ENCODE measurements at places on chromosomes 3 and 15.
A peak's percentile ranks its signal among the peaks of the same experiment; 100 is the strongest.

DNA sequence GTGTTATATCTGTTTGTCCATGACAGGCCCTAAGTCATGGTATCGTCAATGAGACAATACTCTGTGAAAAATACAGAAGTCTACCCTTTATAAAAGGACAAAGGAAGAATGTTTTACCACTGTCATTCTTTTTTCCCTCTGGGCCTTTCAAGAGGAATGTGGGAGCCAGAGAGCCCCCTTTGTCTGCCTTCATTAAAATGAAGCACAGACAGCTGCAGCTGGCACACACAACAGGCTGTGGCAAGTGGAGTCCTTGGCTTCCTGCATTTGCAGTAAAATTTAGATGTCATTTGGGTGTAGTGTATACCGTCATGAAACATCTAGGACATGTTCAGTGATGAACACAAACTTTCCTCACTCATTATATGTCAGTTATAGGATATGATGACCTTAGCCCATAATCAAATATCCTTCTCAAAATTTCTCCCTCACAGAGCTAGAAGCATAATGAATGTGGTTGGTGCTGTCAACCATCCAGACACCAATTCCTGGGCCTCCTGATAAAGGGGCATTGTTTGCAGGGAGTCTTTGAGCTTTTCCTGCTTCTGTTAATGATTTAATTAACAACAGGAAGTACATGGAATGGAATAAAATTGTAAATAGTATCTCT, 76.4 kb downstream of the DHX36 start:
- no peak for DNase-seq

GRCh38 chr3:148535001-148535400, 162.7 kb upstream of the AGTR1 start:
- DNase-seq: no peak

DNA sequence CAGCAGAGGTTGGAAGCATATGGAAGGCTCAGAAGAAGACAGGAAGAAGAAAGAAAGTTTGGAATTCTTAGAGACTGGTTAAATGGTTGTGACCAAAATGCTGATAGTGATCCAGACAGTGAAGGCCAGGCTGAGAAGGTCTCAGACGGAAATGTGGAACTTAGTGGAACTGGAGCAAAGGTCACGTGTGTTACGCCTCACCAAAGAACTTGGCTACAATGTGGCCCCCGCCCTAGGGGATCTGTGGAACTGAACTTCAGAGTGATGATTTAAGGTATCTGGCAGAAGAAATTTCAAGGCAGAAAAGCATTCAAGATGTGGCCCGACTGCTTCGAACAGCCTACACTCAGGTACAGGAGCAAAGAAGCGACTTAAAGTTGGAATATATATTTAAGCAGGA, 83.1 kb downstream of the MYO5A start:
- no peak for DNase-seq

DNA sequence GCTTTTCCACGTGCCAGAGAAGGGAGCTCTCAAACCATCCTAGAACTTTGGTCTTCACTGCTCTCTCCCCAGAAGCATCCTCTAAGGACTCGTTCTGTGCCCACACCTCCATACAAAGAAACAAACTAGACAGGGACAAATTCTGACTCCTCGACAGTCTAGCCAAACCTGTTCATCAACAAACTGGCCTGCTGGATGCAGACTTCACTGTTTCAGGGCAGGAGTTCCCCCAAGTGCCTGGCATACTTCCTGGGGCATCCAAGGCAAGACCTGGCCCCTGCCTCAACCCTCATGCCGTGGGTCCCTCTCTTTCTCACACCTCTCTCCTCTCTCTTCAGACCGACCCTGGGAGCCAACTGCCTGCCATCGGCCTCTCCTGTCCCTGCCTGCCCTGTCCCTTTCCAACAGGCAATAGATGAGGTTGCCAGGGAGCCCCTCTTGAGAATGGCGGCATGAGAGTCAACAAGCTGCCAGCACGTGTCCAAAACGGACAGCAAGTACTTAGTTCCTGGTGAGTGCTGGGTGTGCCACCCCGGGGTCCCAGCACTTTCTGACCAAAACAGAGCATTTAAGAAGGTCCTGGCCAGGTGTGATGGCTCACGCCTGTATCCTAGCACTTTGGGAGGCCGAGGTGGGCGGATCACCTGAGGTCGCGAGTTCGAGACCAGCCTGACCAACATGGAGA, 79.1 kb upstream of the HES1 start:
- no peak for DNase-seq

DNA sequence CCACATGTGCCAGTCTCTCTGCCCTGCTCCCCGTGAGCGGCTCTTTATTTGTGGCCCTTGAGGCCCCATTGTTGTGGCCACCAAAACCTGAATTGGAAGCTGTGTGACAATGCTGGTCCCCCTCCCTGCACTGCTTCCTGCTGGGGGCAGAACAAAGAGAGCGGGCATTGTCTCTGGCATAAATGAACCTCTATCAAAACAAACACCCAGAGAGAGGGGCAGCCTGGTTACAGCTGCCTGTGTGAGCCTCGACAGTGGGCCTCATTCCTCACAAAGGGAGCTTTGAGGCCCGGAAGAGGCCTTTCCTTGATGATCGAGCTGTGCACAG, 152.9 kb downstream of the IGF1R start:
- no peak for DNase-seq

DNA sequence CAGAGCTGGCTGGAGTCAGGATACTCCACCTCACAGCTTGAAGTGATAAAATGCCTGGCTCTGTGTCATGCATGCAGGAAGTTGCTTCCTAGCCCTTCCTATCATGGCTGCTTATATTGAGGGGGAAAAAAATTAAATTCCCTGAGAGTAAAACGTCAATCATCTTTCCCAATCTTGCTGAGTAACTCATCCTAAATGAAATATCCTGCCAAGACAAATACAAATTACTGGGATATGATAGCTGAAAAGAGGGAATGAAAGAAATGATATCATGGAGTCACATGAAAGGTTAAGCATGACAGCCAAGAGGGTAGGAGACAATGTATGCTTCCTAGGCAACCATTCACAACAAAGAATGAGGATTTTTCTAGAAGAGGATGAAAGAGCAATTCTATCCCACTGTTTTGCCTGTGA, 110.6 kb downstream of the ABI3BP start:
- peak; percentile 40 for DNase-seq

- no peak for DNase-seq
These were observed 16.7 kb downstream of the MCTP2 start for GRCh38 chr15:94247789-94248638.

- no peak for DNase-seq
These were observed 269.7 kb upstream of the LYSMD4 start for GRCh38 chr15:100002787-100003536.

DNA sequence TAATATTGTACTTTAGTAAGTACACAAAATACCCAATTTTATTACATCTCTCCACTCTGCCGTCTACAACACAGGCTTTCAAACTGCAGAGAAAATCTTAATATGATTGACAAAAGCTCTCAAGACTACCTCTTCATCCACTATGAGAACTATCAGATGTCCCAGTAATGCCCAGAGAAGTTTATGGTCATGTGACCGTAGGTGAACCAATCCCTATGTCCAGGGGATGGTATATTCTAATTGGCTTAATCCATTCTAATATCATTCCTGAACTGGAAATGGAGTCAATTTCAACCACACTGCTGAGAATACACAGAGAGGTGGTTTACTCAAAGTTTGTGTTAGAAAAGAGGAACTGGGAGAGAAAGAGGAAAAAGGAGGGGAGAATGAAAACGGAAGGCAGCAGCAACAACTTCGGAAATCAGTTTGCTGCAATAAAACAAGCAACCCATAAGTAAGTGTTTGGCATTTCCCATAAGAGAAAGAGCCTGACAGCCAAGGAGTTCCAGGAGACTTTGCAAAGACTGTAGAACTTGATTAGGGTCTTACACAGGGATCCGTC, 7.3 kb downstream of the SST start:
- no peak for DNase-seq

- DNase-seq: no peak
These were observed 60.6 kb downstream of the CHAC1 start for GRCh38 chr15:41013691-41014414.

DNA sequence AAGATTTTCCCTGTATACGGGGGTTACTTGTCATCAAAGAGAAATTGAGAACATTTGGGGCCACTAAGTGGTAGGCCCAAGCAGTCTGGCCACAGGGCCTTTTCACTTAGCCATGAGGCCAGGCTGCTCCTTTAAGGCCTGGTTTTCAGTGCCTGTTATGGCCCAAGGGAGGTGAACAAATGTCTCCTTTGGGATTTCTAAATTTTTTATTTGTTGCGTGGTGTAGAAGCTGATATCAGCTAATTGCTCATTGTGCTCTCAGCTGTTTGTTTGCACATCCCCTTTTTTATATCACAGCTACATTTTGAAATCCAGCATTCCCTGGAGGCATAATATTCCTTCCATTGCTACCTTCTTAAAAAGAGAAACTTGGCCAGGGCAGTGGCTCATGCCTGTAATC, 48.5 kb downstream of the RLBP1 start:
- DNase-seq: no peak

DNA sequence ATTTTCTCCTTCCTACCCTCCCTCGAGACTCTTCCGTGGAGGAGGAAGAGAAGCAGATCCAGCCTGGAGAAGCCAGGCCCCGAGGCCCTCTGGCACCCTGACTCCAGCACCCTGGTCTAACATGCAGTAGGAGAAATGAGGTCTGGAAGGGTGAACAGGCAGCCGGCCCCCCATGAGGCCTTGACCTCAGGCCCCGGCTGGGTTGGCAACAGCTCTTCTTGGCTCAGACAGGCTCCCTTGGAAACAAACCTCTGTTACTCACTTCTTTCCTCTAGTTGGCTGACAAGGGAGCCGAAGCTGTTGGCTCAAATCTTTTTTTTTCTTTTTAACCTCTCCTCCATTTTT, 73.4 kb downstream of the CPN2 start:
- DNase-seq: no peak

DNA sequence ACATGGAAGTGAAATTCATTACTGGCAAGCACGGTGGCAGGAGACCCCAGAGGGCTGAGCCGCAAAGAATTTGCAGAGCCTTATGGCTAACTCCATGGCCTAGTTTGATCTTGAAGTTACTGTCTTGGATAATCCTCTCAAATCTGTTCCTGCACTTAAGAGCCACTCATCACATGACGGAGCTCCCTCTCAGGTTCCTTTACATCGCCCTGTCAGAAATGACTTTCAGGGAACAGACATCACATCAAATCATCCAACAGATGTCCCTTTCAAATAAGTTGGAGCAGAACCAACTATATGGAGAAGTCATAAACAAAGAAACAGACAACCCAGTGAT, 328.8 kb upstream of the THBS1 start:
- no peak for DNase-seq

DNA sequence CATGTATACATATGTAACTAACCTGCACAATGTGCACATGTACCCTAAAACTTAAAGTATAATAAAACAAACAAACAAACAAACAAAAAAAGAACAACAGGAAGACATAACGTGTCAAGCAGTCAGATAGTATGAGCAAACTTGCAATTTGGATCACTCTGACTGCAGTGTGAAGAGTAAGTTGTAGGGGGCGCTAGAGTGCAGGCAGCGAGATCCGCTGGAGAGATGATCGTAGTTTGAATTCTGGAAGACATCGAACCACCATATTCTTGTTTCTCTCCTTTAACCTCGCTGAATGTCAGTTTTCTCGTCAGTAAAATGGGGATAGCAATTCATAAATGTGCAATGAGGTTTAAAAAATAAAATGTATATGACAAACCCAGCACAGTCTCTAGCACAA, 165.2 kb upstream of the LMCD1 start:
- no peak for DNase-seq

GRCh38 chr3:177928172-177928873, 607.9 kb upstream of the KCNMB2 start:
- no peak for DNase-seq

GRCh38 chr3:16427103-16427965, 86.2 kb downstream of the RFTN1 start:
- peak; percentile 87 for DNase-seq

- no peak for DNase-seq
These were observed 136.1 kb downstream of the CACNA1D start for GRCh38 chr3:53630547-53630946.

DNA sequence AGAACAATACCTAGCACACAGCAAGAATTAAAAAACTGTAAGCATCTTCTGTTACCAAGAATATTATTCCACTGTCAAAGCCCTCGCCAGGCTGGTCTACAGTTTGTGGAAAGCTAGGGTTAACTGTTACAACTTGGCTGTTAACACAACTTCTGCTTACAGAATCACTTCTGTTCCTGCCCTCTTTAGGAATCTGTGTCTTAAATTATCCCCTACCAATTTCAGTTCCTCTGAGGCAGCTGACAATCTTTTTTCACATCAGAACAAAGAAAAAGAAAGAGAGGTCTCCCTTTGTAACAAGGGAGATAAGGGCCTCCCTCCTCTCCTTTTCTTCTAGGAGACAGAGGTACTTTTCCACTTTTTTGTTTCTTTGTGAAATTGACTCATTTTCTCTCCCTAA, 188.9 kb downstream of the FMN1 start:
- DNase-seq: no peak

DNA sequence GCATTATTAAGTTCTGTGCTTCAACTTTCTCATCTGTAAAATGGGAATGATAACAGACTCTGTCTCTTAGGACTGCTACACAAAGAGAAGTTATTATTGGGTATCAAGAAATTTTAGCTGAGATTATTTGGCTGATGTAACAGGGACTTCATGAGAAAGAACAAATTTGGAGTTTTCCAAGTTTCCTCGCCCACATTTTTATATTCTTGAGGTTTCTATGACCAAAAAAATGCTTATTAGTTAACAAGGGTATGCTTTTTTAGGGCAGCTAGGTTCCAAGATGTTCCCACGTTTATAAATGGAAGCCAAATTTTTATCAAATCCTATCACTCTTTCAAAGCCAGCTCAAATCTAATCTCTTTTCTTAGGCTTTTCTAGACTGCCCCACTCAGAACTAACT, 50.6 kb upstream of the C3orf80 start:
- no peak for DNase-seq

DNA sequence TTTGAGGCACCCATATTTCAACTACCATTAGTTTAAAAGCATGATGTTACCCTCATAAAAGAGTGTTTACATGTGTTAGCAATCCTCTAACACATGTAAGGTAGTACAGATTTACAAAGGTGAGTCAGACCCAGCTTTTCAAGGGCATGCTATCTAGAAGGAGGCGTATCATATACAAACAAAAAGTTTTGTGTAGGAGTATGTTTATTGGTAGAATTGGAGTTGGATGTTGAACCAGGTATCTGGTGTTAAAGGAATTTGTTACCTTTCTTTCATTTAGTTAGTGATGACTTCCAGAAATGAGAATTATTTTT, 2.4 kb downstream of the HACD3 start:
- DNase-seq: no peak

DNA sequence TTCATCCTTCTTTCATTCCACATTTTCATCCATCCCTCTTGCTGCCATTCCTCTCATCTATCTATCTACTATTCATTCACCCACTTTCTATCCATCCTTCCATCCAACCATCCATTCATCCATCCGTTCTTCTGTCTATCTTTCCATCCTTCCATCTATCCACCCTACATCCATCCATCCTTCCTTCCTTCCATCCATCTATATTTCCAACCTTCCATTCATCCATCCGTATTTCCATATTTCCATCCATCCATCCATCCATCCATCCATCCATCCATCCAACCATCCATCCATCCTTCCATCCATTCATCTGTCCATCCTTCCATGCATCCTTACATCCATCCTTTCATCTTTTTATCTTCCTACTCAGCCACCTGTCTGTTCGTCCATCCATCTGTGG, 14.0 kb downstream of the SLC6A20 start:
- no peak for DNase-seq

GRCh38 chr15:72271895-72272212, 500 bp downstream of the PARP6 start:
- no peak for DNase-seq

- no peak for DNase-seq
These were observed 84.9 kb upstream of the ETV5 start for GRCh38 chr3:186193534-186194450.

- DNase-seq: no peak
These were observed 14.2 kb downstream of the RAP2B start for GRCh38 chr3:153176197-153176596.

Data from AG09319 (cell line).